Right kidney (tissue), 9 donors: ENCODE measurements at places on chromosomes 11 and 22.

DNA sequence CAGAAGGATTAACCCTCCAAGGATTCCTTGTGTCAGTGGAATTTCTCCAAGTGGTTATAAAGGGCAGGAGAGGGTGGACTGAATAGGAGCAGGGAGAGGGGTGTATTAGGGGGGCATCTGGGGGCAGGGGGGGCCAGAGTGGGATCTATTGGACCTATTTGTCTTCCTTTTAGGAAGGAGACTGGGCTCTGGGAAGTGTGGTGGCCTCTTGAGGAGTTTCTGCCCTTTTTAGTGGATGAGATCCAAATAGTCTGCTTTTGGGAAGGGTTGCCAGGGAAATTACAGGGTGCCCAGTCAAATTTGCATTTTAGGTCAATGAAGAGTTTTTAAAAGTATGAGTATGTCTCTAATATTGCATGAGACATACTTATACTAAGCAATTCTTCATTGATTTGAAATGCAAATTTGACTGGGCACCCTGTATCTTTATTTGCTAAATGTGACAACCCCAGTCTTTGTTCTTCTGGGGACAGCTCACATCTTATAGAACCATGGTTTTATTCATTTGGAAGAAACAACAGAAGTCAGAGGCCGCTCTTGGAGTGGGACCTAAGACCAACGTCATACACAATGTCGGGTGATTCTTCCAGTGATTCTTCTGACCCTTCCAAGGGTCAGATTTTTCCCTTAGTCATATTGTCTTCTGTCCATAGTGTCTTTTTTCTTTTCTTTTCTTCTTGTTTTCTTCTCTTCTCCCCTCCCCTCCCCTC lies 429 bp upstream of the SLC22A6 start:
- DNase-seq: no peak

DNA sequence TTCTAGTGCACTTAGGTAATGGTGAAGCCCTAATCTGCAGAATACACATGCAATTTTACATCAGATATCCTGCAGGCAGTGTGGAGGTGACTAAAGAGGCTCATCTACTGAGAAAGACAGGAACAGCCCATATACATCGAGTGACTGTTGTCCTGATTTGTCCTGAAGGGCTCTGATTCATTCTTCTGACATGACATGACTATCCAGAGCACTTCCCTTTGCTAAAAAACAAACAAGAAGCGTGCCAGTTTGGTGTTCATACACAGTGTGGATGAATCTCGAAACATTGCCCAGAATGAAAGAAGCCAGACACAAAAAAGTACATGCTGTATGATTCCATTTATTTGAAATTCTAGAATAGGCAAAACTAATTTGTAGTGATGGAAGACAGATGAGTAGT lies 48.0 kb upstream of the AMPD3 start:
- no peak for DNase-seq

- no peak for DNase-seq
Measured at GRCh38 chr11:112665291-112665690, 295.9 kb upstream of the NCAM1 start.

DNA sequence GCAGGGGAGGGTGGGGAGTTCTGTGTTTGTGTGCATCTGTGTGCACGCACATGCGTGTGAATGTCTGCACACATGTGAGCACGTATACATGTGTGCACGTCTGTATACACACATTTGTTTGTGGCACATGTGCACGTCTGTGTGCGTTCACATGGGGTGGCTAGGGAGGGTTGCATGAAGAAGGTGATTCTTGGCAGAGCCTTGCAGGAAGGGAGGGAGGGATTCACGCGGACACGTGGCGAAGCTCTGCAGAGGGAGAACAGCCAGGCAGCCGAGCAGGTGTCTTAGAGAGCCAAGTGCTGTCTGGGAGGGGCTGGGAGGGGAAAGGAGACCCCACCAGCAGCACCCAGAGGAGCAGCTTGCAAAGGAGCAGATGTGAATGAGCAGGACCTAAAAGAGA lies 372.1 kb downstream of the BRD1 start:
- no peak for DNase-seq

- no peak for DNase-seq
Measured at GRCh38 chr11:134464196-134464595, 52.2 kb upstream of the B3GAT1 start.

DNA sequence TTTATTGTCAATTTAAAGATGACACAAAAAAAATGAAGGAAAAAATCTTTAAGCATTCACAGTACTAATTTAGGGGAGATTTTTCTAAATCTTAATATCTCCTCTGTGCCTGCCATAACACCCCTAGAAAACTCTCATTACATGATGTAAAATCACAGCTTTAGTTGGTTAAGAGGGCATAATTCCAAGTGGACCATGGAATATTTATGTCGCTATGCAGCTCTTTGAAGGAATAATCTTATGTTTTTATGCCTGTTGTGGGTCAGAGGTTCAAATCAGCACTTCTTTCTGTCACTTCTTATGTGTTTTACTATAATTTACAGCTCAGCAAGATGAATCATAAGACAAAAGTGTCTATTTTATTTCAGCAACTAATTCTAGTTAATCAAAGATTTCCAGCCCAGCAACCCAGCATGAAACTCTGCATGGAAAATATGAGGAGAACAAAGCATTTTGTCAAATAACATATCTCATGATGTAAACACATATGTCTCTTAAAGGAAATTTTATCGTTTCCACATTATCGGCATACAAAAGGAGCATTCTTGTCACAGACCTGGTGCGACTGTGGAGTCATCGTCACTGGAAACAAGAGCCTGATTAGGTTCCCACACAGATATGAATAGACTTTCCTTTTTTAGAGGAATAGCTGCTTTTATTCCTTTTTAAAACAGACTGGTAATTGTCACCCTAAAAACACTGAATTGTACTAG lies 274.8 kb downstream of the SOX6 start:
- DNase-seq: no peak

DNA sequence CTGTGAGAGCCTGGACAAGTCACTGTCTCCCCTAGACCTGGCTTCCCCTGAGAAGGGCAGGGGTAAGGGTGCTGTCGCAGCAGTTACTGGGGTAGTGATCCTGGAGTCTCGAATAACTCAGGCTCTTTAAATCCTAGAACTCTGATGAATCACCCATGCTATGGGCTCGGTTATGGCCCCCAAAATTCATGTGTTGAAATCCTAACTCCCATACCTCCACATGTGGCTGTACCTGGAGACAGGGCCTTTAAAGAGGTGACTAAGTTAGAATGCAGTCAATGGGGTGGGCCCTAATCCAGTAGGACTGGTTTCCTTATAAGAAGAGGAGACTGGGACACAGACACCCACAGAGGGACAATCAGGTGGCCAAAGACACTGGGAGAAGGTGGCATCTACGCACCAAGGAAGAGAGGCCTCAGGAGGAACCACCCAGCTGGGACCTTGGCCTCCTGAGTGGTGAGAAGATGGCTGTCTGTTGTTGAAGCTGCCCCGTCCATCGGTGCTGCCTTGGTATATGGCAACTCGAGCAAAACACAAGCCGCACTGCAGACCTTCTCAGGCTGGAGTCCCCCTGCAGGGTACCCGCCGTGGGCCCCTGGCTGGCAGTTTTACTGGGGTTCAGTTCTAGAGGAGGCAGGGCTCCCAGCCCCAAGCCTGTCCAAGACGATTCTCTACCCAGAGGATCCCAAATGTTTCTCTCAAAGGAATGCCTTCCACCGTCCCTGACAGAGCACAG lies 48.8 kb upstream of the SHISAL1 start:
- no peak for DNase-seq

DNA sequence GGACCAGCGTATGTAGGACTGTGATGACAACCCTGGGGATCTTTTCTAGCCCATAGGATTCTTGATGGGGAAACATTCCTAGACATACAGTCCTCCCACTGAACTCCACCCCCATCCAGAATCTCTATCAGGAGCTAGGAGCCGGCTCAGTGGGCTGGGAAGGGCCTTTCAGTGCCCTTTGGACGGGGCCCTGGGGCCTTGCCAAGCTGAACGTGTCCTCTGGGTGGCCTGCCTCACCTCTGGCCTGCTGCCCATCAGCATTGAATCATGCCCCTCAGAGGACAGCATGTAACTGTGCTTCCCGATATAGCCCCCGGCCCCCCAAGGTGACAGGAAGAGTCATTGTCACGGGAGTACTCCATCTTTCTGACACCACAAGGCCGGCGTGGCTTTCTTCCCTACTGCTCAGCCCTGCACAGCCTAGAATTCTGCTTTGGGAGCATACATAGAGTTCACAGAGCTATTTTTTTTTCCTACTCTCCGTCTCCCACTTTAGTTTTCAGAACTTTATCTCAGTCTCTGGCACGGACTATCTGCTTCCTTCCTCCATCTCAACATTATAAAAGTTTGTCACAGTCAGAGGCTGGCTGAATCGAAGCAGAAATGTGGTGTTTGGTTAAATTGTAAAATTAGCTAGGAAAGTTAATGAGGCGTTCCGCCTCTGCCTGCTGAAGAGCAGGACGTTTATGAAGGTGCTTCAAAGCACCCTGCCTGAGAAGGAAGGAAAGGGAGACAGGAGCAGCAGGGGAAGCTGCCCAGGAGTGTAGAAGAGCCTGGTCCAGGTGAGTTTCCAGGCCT lies 111.9 kb downstream of the ZBTB16 start:
- peak; percentile 63 for DNase-seq

- DNase-seq: no peak
Measured at GRCh38 chr22:18056161-18056666, 21.6 kb upstream of the PEX26 start.

DNA sequence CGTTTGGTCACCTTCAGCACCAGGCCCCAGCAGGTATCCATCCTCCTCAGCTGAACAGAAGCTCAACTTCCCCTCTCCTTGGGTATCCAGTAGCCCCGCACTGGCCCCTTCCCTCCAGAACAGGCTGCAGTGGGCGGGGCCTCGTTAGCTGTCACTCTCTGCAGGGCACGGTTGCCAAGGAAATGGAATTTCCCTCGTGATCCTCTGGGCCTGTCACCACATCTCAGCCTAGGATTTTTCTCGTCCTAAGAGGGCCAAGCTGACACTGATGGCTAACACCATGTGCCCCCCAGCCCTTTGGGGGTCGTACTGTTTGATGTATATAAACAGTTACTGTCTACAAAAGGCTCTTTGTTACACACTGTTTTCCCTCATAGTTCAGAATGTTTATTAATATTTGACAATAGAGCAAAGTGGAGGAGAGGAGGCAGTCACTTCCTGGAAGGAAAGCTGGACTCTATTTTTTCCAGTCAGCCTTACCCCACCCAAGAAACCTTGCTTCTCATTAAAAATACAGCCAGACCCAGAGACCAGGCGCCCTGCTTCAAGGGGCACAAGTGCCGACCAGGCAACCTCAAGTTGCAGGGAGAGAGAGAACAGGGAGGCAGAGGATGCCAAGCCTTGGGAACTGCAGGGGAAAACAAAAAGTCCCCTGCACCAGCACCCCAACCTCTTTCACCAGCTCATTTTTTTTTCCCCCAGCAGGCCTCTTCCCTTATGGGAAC lies 44.5 kb downstream of the FEZ1 start:
- DNase-seq: peak; percentile 49

GRCh38 chr11:326842-327580 lies 6.4 kb upstream of the IFITM3 start:
- DNase-seq: peak; percentile 47

- DNase-seq: no peak
Measured at GRCh38 chr11:25602149-25602548, 729.8 kb upstream of the ANO3 start.

- peak; percentile 49 for DNase-seq
Measured at GRCh38 chr11:117663821-117664220, 133.2 kb downstream of the DSCAML1 start.

DNA sequence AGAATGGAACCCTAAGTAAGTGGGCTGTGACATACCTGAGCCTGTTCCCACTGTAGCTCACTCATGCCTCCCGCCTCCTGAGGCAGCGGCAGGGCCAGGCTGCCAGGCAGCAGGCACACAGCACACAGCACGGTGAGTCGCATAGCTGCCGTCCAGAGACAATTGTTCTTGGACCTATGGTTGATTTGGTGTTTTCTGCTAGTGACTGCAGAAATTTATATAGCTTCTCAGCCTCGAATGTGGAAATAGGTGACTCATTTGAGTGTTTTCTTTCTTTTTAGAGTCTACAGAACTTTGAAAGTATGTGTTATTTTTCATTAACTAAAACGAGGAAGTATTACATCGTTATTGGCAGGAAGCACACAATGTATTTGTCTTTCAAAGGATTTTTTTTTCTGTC lies at the start of gene MMP7:
MMP7 (minus strand) TSS at position 190 of the 400 bp plus-strand sequence; CDS start at position 143, 47 bp downstream.
- peak; percentile 16 for DNase-seq

GRCh38 chr11:114036147-114036811 lies 23.2 kb upstream of the ZBTB16 start:
- peak; percentile 68 for DNase-seq

- no peak for DNase-seq
Measured at GRCh38 chr22:30094804-30095203, 14.5 kb downstream of the HORMAD2 start.

DNA sequence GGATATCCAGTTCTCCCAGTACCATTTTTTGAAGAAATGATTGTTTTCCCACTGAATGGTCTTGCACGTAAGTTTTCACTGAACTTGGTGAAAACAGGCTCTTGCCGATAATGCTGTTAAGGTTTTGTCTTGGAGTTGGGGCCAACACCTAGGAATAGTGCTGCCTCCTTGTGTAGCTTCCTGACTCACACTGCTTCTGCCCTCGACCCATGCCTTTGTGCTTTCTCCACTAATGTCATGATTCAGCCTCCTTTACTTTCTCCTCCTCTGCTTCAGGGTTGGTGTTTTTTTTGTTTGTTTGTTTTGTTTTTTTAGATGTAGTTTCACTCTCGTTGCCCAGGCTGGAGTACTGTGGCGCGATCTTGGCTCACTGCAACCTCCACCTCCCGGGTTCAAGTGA lies 30.2 kb downstream of the SLC5A1 start:
- DNase-seq: no peak

- DNase-seq: peak; percentile 90
Measured at GRCh38 chr11:78079232-78080083, at the start of gene NDUFC2. NDUFC2 (minus strand) TSS chr11:78079862; CDS start chr11:78079744, 118 bp downstream.

GRCh38 chr11:124877910-124878758 lies 12.9 kb downstream of the ROBO3 start:
- no peak for DNase-seq

DNA sequence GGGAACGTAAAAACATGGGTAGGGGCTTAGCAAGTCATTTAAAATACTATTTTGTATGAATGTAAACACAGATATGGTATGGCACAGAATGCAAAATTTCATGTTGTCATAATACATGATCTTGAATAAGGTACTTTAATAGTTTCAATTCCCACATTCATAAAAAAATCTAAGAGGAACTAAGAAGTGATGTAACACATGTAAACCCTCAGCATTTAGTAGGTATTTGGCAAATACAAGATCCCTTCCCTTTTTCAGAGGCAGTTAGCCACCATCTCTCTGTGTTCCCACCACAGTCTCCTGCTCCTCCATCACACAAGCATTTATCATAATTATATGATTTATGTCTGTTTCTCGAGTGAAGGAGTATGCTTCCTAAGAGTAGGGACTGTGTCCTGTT lies 251.8 kb downstream of the TENM4 start:
- DNase-seq: no peak

DNA sequence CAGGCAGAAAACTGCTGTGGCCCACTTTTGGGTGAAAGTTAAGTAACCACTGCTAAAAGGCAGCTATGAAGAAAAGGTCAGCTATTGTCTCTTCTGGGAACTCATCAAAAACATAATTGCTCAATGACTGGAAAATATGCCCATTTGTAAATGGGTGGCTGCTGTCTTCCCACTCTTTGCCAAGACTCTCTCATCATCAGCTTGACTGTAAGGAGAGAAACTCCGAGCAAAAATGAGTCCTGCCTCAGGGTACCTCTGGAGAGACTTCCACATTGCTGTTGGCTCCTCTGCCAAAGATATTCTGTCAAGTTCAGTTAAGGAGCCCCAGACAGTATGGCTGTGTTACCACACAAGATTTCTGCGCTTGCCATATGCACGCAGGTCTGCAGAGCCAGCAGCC lies 138.7 kb downstream of the BBOX1 start:
- DNase-seq: no peak
